ENCODE measurements at places on chromosomes 13 and 19. TPM values are rescaled to one million over a fixed set of nuclear protein-coding genes. Genes with fewer than 3 reads are reported as not detected.

Gene NALCN
- total RNA-seq, result 1.7 TPM

Gene SGCG
- not detected for total RNA-seq

Gene LILRA6
- not detected for total RNA-seq

Gene MEDAG
- total RNA-seq, result 20.0 TPM

Gene SIX5
- total RNA-seq, result 8.6 TPM

Gene ZNF547
- total RNA-seq, result 1.9 TPM

Gene ELANE
- total RNA-seq, result not detected

Gene SYT3
- under 0.01 TPM for total RNA-seq

Gene GRIN2D
- total RNA-seq, result 1.9 TPM

Gene TLE2
- 0.32 TPM for total RNA-seq

Gene TMEM205
- 121 TPM for total RNA-seq

Gene GPR12
- total RNA-seq, result not detected

Gene SCAF1
- 18.1 TPM for total RNA-seq

Gene CYP2F1
- not detected for total RNA-seq

Gene PDX1
- not detected for total RNA-seq

Gene SULT2B1
- not detected for total RNA-seq

Gene ZFP82
- 3.5 TPM for total RNA-seq

Gene C1QTNF9B
- 0.86 TPM for total RNA-seq

Gene ADPRHL1
- total RNA-seq, result 2.9 TPM

Gene UPF3A
- 27.1 TPM for total RNA-seq

Gene CD22
- 0.32 TPM for total RNA-seq

Gene ZNF439
- total RNA-seq, result 2.6 TPM

Gene PINLYP
- 3.5 TPM for total RNA-seq

Gene TTYH1
- not detected for total RNA-seq

Gene FCER2
- not detected for total RNA-seq

Gene ADM5
- total RNA-seq, result under 0.01 TPM

Gene CLDN10
- total RNA-seq, result not detected

Gene OR10H1
- not detected for total RNA-seq

Gene GZMM
- 0.43 TPM for total RNA-seq

Gene MISP
- under 0.01 TPM for total RNA-seq

Gene STARD13
- 48.0 TPM for total RNA-seq

Gene DAND5
- not detected for total RNA-seq

Gene COLGALT1
- total RNA-seq, result 119 TPM

Gene ERICH4
- total RNA-seq, result not detected

Gene FAM83E
- total RNA-seq, result 0.32 TPM

Gene ZNF836
- 7.1 TPM for total RNA-seq

Gene MAMSTR
- 1.7 TPM for total RNA-seq
